ENCODE measurements at places on chromosomes 13 and 19.
A peak's percentile ranks its signal among the peaks of the same experiment; 100 is the strongest.

DNA sequence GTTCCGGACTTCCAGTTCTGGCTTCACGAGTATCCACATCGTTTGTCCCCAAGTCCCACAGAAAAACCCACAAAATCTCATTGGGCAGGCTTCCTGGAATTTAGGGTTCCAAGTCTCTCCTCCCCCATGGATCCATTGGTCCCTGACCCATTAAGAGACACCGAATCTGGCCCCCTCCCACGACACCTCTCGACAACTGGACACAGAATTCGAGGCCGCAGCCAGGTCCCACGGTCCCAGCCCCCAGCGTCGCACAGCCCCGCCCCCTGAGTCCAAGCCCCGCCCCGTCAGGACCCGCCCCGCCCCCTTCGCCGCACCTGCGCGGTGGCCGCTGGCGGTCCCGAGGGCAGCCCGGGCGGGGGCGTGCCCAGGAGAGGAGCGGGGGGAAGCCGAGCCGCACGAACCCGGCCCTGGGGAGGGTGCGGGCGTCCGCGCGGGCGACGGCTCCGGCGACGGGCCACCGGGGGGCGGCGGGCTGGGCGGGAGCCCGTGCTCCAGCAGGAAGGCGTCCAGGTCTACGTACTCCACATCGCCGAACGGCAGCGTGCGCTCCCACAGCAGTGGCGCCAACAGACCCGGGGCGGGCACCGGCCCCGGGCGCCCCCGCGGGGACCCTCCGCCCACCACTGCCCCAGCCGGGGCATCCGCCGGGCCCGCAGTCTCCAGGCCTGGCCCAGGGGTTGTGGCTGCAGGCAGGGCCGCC is 1.8 kb downstream of the DBP start:
- no peak for DNase-seq

GRCh38 chr13:40503966-40504591 is 162.4 kb downstream of the FOXO1 start:
- DNase-seq = peak; percentile 87

- no peak for DNase-seq
These were observed 163.7 kb downstream of the TBC1D4 start for GRCh38 chr13:75318138-75318833.

GRCh38 chr13:26446751-26447150 is 110.7 kb upstream of the WASF3 start:
- DNase-seq = no peak

DNA sequence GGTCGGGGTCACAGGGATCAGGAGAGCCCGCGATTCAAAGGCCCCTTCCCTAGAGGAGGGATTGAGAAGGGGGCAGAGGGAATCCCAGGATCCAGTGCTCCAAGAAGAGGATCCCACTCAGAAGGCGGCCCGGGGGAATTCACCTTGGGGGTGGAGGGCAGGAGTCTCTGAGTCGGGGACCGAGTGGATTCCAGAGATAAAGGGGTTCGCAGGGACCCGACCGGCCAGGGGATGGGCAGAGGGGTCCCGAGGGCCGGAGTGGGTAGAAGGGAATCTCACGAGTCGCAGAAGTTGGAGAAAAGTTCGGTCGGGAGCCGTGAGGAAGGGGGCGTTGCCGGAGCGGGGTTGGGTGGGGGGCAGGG is 261 bp downstream of the PRKD2 start:
- no peak for DNase-seq

DNA sequence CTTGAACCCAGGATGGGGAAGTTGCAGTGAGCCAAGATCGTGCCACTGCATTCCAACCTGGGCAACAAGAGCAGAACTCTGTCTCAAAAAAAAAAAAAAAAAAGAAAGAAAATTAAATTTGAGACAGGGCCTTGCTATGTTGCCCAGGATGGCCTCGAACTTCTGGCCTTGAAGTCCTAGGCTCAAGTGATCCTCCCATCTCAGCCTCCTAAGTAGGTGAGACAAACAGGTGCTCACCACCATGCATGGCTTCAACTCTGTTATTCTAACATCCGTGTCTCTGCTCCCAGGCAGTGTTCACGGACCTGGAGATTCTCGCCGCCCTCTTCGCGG is 40.3 kb downstream of the PDE4A start:
- DNase-seq = no peak

- peak; percentile 23 for DNase-seq
These were observed 19.4 kb downstream of the DYRK1B start for GRCh38 chr19:39814595-39814994.

DNA sequence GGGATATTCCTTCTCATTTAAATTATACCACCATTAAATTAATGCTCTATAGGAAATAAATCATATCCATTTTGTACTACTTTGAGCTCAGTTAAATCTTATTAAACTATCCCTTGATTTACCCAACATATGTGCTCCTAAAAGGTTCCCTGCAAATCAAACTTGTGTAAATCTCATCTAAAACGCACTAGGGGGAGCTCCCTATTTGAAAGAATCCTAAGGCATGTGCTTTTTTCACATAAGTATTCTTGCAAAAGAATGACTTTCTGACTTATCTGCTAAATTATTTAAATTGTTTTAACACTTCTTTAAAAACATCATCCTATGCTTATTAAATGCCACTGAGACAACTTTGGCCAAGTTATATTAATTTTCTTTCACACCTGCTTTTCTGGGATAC is 7.9 kb downstream of the INTS6 start:
- peak; percentile 81 for DNase-seq

GRCh38 chr13:57629391-57629804 is 2.1 kb upstream of the PCDH17 start:
- DNase-seq = no peak

- DNase-seq = no peak
These were observed 5.6 kb downstream of the TMED1 start for GRCh38 chr19:10830370-10830769.

GRCh38 chr19:42069619-42070351 is at the start of gene GRIK5:
TSS of gene GRIK5 (minus strand) at chr19:42070206. CDS start at chr19:42065770, 4,436 bp downstream.
- DNase-seq = no peak

- DNase-seq = no peak
These were observed 714.7 kb upstream of the PCDH20 start for GRCh38 chr13:62130062-62130970.

GRCh38 chr13:77563111-77563510 is 27.6 kb downstream of the SCEL start:
- DNase-seq = peak; percentile 65

GRCh38 chr19:42281146-42281826 is 12.2 kb downstream of the CIC start:
- no peak for DNase-seq

- DNase-seq = peak; percentile 77
These were observed 7.9 kb upstream of the DPY19L3 start for GRCh38 chr19:32397671-32398101.

DNA sequence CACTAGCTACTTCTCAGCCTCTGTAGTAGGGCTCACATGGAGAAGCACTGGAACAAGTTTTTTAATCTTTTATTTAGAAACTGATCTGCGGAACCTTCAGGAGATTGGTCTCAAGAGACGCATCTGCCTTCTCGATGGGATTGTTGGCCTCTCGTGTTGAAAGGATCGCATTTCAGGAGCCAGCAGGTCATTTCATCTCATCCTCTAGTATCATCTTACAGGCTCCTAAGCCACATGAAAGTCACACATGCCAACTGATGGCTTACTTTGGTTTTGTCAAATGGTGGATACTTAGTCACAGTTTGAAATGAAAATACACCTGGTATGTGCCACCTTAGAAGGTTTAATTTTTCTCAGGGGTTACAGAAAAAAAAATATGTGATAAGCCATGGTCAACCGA is 1703.6 kb downstream of the EFNB2 start:
- no peak for DNase-seq

DNA sequence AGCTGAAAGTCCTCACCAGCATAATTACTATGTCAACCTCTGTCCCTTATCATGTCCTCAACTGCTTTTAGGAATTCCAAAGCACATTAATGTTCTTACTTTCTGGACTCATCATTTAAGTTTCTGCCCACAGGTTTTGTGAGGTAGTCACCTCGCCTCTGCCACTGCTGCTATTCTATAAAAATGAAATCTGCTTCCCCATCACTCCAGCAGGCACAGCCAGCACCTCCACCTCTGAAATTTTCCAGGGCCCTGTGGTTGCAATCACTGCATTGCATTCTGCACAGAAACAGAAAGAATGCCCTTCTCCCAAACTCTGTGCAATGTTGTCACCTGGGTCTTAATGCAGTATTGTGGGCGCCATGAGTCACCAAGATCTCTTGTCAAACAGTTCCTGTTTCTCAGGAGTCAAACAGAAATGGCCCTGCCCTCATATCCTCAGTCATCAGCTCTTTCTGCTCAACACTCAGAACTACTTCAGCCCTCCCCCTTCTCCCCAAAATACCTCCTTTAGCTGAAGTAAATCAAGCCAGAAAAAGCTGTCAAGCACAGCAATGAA is 529.2 kb upstream of the NBEA start:
- no peak for DNase-seq

DNA sequence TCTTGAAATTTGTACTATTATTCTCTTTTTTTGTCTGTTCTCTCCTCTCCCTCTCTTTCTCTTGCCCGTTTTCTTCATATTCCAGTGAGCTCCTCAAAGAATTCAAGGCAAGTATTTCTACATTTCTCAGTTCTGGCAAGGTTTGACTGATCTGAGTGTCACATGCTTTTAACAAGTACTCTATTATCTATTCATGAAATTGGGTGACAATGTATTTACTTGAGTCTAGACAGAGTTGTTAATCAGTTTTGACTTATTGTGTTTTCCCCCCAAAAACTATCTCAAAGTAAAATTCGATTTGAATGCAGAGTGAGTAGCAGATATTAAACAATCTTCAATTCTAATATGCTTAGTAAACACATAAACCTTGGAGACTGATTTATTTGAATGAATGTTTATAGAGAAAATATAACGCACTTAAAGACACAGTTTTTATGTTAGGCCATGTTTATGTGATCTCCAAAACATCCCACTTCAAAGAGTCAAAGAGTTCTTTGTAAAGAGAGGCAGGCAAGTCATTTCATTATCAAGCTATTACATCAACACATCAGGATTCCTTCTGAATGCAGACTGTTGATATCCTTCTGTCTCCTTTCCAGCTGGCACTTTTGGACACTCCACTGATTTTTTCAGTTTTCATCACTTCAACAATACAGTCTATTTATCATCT is 166.6 kb downstream of the SLITRK6 start:
- DNase-seq = no peak

GRCh38 chr13:104021806-104022397 is 955.7 kb upstream of the SLC10A2 start:
- no peak for DNase-seq

DNA sequence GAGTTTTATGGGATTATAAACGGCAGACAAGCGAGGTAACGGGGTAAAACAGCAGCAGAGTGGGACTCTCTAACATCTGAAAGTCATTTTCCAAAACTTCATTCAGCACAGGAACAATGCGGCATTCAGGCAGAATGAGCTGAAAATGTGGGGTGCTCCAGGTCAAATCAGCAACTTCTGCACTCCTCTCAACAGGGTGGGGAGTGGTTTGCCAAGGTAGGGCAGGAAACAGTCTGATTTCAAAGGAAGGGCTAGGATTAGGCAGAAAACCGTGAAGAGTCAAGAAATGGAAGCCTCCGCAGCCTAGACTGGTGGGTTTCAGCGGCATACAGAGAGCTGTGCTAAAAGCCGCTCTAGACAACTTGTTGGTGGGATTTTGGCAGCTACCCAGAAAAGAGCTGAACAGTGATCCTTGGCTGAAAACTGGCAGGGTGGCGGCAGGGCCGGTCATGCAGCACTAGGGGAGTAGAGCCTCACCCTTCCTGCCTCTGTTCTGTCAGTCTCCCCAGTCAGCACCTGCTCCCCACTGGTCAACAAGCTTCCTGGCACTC is 154.2 kb upstream of the KLF12 start:
- no peak for DNase-seq

GRCh38 chr19:10593820-10594637 is 6.9 kb upstream of the AP1M2 start:
- DNase-seq = peak; percentile 29

DNA sequence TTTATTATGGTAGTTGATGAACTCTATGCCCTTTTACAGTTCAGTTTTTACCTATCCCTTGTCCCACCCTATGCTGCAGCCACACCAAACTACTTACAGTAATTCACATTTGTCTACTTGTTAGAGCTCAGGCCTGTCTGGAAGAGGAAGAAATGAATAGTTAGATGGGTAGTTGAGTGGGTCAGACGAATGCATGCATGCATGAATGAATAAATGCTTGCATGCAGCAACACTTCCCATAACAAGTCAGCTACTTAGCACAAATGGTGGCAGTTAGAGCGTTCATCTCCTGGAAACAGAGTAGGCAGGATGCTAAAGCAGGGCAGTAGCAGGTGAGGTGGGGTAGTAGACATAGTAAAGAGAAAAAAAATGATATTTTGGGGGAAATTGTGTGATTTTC is 322.3 kb downstream of the NDFIP2 start:
- no peak for DNase-seq

GRCh38 chr19:41994994-41995958 is 1.2 kb upstream of the ATP1A3 start:
- no peak for DNase-seq

DNA sequence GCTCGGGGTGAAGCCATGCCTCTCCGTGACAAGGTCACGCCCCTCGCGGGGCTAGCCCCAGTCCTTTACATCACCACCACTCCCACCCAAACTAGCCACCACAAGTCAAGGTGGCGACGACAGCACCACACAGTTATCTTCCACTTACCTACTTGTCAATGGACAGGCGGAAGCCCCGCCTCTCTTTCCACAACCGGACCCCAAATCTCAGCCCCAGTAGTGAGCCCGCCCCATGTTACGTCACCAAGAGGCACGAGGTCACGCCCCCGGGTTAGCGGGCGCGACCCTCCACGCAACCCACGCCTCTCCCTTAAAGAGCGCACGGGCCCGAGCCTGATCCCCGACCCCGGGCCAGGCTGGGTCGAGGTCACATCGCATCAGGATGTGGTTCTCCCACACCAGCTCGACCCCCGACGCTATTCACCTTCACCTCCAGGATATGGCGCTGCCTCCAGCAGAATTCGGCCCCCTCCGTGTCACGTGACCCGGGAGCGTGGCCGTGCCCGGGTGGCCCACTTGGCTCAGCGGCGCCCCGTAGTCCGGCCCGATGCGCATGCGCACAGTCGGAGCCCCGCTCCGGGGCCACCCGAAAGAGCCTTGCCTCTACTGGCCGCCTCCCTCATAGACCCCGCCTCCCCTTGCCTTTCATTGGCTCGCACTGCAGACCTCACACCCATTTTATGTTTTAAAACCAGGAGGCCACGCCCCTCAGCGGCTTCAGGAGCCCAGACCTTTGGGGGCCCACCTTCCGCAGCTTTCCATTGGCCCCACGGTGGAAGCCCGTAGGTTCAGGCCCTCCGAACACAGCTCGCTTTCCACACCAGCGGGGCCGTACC is 18.2 kb downstream of the SYDE1 start:
- peak; percentile 99 for DNase-seq

GRCh38 chr19:16262618-16263017 is 62.0 kb upstream of the KLF2 start:
- no peak for DNase-seq

- peak; percentile 53 for DNase-seq
These were observed 62.7 kb upstream of the CSNK1A1L start for GRCh38 chr13:37168151-37168550.

Measured in choroid plexus epithelial cell (primary cell).